ENCODE measurements at places on chromosomes 2 and 18. TPM values are rescaled to one million over a fixed set of nuclear protein-coding genes. Genes with fewer than 3 reads are reported as not detected.
A peak's percentile ranks its signal among the peaks of the same experiment; 100 is the strongest.

DNAJC5G gene
- total RNA-seq, result not detected

GRCh38 chr2:102356381-102356712, 751 bp downstream of the IL18R1 start:
- H3K27ac ChIP-seq, result peak overlapping the region; percentile 96
- H3K4me3 ChIP-seq, result peak overlapping the region; percentile 99
- H3K4me1 ChIP-seq, result peaks cover 50% of the 10 kb centered on the region
- no peak for DNase-seq
- H3K27me3 ChIP-seq, result no peaks in the 10 kb centered on the region

- H3K4me1 ChIP-seq, result peaks cover 17% of the 10 kb centered on the region
- no peaks in the 10 kb centered on the region for H3K27me3 ChIP-seq
- no peak overlapping the region for H3K4me3 ChIP-seq
- H3K27ac ChIP-seq, result no peak overlapping the region
- DNase-seq, result no peak
- H3K36me3 ChIP-seq, result no peaks in the 10 kb centered on the region
Measured at GRCh38 chr18:12599543-12599942, 58.4 kb downstream of the SPIRE1 start.

DNA sequence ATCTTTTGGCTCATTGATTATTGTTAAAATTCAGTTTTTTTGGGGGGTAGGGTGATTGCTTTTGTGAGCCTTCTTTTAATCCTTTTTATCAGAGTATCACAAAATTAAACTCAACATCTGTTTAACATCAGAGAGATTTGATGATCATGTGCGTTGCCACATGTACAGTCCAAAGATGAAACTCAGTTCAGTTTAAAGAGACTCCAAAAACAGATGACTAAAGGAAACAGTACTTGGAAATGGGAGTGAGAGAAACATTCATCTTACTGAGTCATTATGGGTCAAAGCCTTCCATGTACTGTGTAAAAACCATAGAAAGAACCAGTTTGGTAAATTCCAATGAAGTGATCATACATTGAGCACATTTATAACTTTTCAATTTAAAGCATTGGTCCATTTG, 53.0 kb downstream of the LYPD6 start:
- H3K4me3 ChIP-seq, result no peak overlapping the region
- peaks cover 5% of the 10 kb centered on the region for H3K27me3 ChIP-seq
- H3K27ac ChIP-seq, result no peak overlapping the region
- no peaks in the 10 kb centered on the region for H3K4me1 ChIP-seq

DNA sequence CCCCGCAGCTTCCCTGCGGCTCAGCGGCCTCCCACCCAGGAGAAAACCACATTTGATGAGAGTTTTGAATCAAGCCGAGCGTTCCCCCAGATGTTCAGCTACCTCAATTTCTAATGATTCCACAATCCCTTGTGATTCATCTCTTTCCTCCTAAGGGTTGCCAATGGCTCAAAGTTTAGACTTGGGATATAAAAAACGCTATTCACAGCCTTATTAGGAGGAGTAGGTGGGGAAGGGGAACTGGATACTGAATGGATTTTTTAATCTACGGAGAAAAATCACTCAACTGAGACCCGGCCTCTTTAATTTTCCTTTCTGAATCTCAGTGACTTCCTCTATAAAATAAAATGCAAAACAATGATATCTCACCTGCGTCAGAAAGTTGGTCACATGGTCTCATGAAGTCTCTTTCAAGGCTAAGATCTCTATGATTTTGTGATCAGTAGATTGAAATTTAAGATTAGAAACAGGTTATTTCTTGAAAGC, 192.6 kb upstream of the TCF4 start:
- H3K36me3 ChIP-seq, result no peaks in the 10 kb centered on the region
- peaks cover 2% of the 10 kb centered on the region for H3K4me1 ChIP-seq
- H3K4me3 ChIP-seq, result no peak overlapping the region
- H3K27ac ChIP-seq, result no peak overlapping the region

GRCh38 chr18:5122272-5122671, 74.8 kb downstream of the AKAIN1 start:
- no peak for DNase-seq
- no peaks in the 10 kb centered on the region for H3K27me3 ChIP-seq
- peaks cover 8% of the 10 kb centered on the region for H3K36me3 ChIP-seq
- no peak overlapping the region for H3K27ac ChIP-seq
- H3K4me3 ChIP-seq, result no peak overlapping the region
- H3K4me1 ChIP-seq, result peaks cover 8% of the 10 kb centered on the region

Measured in activated naive CD4-positive, alpha-beta T cell treated with anti-CD3 and anti-CD28 coated beads for 36 hours (primary cell).